ENCODE measurements at places on chromosomes 11 and 22.

DNA sequence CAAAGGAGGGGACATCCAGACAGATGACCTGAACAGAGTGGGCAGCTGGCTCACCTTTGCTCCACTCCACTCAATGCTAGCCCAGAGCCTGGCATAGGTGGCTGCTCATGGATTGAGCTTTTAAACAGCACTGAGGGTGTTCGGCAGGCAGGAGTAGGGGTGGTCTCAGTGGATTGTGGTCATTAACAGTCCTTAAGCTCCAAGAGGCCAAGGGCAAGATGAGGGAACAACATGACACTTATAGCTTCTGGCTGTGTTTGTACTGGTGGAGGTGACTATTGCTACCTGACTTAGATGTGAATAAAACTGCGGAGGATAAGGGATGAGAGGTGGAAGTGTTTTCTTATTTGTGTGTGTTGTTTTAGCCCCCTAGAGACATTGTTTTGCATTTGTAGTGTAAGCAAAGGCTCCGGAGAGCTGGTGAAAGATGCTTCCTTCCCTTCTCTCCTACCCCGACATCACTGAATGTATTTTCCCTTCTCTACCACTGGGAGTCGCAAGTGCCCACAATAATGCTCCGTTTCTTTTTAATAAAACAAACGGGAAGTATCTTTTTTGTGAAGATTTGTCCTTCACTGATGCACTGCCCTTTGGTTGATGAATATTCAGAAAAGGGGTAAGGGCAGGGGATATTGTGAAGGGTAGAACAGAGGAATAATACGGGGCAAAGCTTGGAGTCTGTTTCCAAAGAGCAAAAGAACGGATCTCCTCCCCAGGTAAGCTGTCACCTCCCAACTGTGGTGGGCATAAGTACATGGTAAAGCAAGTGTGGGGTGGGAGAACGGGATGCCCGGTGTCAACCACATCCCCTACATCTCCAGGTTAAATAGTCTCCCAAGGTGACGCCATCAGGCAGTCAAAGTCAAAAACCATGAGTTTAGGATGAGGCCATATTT is 27.5 kb upstream of the MTNR1B start:
- no peak for DNase-seq

- DNase-seq: no peak
Measured at GRCh38 chr22:37994982-37995381, 10.6 kb upstream of the SOX10 start.

DNA sequence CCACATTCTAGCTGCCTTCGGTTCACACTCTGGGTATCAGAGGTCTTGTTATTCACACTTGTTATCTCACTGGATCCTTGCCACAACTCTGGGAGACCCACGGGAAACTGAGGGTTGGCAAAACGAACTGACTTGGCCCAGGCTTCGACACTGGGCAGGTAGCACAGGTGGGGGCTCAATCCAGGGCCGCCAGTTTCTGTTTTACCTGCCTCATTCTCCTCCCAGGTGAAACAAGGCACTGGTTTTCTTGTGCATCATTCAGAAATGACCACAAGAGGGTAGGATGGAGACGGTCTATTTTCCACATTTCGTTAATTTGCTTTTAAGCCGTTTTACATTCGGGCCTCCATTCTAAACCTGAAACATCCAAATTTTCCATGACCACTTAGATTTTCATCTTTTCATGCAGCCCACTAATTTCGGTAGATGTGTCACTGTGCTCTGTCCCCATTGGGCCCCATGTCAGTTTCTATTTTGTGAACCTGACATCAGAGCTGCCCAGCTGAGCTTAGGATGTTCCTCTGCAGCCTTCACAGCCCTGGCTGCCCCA is 108.1 kb downstream of the KIAA1671 start:
- DNase-seq: no peak

- no peak for DNase-seq
Measured at GRCh38 chr11:106021181-106021966, 666 bp downstream of the MSANTD4 start.

DNA sequence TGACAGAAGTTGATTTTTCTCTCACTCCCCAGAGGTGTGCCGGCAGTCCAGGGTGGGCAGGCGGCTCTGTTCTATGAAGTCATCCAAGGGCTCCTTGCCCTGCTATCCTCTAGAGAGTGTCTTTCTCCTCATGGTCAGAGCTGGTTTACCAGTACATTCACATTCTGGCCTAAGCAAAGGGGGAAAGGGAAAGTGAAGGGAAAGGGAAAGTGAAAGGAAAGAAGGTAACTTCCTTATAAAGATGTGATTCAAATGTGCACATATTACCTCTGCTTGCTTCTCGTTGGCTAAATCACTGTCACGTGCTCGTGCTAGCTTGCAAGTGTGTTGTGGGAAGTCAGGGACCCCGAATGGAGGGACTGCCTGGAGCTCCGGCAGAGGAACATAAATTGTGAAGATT is 2.9 kb upstream of the HTATIP2 start:
- peak; percentile 5 for DNase-seq

DNA sequence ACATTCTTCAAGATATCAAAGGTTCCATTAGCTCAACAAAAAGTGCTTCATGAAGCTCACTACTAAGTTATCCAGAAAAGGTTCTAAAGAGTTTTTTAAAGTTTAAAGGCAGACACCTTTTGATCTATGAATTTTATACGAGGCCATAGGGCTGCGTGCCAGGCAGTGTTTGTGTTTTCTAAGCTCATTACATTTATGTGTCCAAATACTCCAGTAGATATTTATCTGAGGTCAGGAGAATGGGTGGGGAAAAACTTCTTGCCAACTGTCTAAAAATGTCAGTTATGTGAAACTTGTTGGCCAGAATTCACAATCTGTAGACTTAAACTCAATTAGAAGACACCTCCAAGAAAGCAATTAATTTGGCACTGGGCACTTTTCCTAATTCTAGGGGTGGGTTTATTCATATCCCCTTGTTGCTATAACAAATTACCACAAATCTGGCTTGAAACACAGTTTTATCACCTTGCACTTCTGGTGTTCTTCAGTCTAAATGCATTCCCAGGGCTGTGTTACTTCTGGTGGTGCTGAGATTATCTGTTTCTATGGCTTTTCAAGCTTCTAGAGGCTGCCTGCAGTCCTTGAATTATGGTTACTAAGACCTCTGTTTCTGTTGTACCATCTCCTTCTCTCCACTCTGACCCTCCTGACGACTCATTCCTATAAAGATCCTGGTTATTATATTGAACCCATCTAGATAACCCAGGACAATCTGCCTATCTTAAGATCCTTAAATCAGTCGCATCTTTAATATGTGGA is 1030.4 kb upstream of the CNTN5 start:
- no peak for DNase-seq

DNA sequence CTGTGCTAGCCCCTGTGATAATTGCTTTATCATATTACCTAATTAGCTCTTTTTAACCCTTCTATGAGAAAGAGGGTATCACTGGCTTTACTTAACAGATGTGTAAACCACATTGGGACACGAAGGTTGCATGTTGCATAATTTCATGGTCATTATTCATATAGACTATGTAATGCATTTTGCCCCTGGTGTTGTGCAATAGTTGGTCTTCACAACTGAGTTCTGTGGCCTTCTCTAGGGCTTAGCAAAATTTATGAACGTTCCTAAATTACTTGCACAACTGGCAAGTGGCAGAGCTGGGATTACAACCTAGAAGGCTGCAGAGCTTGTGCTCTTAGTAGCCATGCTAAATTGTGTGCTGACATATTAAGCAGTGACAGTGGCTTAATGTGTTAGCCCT is 34.6 kb upstream of the PDGFD start:
- DNase-seq: no peak

DNA sequence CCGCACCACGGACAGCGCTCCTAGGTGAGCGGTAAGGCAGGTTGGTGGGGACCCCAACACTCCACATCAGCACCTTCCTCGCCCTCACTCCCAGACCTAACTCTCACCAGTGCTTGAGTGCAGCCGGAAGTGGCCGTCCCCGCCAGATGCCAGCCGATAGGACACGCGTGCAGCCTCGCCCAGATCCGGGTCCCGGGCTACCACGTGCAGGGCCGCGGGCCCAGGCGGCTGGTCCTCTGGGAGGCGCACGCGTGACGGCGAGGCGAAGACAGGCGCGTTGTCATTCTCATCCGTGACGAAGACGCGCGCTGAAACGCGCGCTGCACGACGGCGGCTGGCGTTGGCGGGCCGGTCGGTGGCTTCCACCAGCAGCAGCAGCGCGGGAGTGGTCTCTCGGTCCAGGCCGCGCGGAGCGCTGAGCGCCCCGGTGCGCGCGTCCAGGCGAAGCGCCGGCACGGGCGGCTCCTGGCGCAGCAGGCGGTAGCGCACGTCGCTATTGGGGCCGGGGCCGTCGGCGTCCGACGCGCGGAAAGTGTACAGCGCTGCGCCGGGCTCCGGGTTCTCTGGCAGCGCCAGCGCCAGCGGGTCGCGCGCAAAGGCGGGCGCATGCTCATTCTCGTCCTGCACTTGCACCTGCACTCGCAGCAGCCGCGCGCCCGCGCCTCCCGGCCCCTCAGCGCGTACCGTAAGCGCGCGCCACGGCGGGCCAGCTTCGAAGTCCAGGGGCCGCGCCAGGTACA is 10.8 kb upstream of the TPP1 start:
- no peak for DNase-seq

DNA sequence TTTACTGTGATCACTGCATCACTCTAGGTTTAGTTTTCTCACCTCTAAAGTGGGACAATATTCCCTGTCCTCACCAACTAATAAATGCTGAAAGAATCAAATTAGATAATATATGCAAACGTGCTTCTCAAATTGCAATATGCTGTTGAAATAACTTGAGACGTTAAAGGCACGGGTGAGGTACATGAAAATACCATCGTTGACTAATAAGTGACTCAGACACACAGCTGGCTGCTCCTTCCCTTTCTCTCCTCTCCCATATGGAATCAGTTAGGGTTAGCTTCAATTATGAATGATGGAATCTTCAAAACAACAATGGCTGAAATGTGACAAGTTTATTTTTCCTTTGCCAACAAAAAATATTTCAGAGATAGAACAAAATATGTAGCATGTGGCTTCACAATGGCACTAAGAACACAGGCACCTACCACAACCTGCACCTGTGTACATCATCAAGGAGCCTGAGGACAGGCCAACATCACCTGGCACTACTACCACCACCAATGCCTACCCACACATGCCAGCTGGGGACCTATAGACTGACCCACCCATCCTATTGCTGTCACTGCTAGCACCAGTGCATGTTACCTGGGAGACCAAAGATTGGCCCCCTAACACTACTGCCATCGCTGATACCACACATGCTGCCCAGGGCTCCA is 13.7 kb downstream of the GDPD4 start:
- DNase-seq: no peak

- no peak for DNase-seq
Measured at GRCh38 chr11:133941546-133941945, 15.2 kb downstream of the IGSF9B start.

GRCh38 chr11:108805030-108805429 is 140.2 kb downstream of the DDX10 start:
- DNase-seq: no peak

DNA sequence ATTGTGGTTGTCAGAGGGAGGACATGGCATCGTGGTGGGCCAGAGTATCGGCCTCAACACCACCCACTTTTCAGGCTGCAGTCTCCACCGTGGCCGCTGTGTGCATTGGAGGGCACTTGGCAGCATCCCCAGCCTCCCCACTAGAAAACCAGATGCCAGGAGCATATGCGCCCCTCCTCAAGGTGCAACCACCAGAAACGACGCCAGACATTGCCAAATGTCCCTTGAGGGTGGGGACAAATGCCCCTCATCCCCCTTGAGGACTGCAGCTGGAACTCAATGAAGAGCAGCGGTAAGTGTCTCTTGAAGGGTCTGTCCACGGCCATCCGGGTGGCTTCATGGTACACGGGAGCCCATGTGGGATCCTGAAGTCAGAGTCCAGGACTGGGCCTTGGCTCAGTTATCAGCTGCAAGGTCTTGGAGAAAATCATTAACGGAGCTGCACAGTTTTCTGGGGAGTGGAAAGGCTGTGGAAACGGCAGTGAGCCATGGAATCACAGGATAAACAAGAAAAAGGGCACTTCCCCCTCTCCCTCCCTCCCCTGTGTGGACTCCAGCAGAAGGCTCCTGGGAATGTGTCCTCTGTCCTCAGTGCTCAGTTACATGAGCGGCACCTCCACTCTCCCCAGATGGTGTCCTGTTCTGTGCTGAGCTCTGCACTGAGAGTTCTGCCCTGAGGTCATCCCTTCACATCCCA is 324.4 kb upstream of the B3GAT1 start:
- no peak for DNase-seq

GRCh38 chr22:43001271-43002201 is 13.4 kb downstream of the PACSIN2 start:
- no peak for DNase-seq
